ENCODE measurements at places on chromosomes 3 and 15.

DNA sequence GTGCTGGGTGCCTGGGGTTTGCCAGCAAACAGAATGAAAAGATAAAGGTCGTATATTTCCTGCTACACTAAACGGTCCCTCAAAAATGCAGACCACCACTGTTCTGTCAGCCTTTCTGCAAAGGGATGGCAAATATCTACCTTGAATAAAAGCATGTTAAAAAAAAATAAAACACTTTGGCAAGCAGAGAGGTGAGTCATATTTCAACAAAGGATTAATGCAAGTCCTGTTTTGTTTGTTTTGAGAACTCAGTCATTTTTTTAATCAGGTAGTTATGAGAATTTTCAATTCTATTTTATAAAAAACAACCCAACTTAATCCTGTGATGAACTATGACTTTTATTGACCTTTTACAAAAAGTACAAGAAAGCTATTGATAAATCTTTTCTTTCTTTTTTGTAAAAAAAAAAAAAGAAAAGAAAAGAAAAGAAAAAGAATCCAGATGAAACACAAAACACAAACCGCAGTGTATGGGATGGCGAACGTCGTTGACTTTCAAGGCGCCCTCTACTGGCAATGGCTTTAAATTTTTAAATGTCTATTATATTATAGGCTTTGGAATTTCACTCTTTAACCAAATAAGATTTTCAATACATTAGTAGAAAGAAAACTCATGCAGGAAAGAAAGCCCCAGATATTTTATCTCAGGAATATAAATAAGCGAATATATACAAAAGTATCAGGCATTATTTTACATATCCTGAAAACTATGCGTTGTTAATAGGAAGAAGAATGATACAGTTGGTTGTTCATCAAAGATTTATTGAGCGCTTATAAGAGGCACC lies 87.8 kb downstream of the NCEH1 start:
- DNase-seq, result peak; percentile 57

DNA sequence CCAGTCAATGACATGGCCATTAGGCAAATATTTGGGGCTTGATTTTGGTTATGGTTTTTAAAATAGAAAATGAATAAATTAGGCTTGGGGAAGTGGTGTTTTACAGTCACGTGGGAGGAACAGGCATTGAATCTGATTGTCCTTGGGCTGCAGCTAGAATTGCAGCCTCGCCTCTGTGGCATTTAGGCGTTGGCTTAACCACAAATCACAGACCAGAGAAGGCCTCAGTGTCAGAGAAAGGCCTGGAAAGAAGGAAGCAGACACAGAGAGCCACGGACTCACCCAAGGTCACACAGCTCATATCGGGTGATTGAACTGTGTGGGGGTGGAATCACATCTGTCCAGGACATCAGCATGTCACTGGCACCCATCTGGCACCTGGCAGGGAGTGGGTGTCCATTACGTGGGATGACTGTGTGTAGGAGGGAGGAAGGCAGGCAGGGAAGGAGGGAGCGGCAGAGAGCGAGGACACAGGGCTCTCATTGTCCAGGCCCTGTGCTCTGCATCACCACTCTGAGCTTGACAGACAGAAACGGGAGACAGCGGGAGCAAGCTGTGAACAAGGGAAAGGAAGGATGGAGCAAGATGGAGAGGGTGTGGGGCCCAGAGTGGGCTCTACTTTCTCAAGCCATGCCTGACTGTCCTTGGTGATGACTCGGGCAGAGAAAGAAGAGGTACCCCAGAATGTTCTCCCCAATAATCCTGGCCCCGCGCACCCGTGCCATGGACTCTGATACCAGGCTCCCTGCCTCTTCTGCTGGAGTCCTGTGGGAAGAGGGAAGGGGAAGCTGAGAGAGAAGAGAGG lies 186.4 kb downstream of the FAM43A start:
- DNase-seq, result no peak

- no peak for DNase-seq
These were observed 13.9 kb downstream of the COPG1 start for GRCh38 chr3:129263161-129263910.

- no peak for DNase-seq
These were observed 96.3 kb downstream of the STT3B start for GRCh38 chr3:31629054-31629453.

DNA sequence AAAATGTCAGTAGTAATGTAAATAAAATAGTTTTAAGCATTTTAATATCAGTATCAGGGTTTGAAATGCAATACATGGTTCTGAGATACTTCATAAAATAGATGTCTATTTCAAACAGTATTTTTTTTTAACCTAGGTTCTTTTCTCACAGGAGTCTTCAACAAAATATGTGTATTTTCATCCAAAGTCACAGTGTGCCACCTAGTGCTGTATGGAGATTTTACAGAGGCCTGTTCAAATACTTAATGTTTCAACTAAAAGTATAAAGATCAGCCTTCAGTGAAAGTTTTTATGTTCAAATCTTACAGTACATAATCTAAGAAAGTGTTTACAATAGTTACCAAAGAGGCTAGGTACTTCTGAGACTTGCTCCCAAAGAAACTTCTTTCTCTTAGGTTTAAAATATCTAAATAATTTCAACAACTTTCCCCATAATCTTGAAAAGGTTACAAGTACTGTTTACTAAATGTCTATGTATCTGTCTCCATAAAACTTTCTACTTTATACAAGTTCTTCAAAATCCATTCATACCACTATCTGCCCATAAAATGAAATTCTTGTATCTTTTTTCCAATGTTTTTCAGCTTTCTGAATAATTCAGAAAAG lies 38.3 kb downstream of the SCAPER start:
- peak; percentile 45 for DNase-seq

DNA sequence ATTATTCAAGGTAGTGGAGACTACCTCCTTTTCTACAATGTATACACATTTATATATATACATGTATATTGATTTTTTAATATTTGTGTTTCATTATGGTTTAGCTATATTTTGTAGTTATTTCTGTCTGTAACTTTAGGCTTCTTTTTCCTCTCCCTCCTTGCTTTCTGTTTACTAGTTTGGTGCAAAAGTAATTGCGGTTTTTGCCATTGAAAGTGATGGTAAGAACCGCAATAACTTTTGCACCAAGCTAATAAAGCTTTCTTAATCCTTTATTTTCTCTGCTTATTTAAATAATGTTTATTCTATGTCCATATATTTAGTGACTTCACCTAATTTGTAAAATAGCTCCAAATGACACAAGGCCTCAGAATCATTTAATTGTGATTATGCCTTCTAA lies 195.3 kb upstream of the PLSCR5 start:
- no peak for DNase-seq

- peak; percentile 63 for DNase-seq
These were observed 6.2 kb downstream of the GRK7 start for GRCh38 chr3:141769221-141769894.

DNA sequence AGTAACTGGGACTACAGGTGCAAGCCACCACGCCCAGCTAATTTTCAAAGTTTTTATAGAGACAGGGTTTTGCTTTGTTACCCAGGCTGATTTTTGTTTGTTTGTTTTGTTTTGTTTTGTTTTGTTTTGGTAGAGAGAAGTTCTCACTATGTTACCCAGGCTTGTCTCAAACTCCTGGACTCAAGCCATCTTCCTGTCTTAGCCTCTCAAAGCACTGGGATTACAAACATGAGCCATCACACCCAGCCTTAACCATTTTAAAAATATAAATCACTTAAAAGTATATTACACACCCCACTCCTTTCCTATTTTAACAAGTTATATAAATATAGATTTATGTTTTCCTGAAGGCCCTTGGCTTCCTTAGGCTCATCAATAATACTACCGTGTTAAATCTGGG lies 6.5 kb upstream of the DYNC1LI1 start:
- no peak for DNase-seq

GRCh38 chr15:45573961-45574629 lies 13.1 kb upstream of the BLOC1S6 start:
- DNase-seq, result no peak

GRCh38 chr3:186107215-186108105 lies 1.4 kb downstream of the ETV5 start:
- peak; percentile 62 for DNase-seq

DNA sequence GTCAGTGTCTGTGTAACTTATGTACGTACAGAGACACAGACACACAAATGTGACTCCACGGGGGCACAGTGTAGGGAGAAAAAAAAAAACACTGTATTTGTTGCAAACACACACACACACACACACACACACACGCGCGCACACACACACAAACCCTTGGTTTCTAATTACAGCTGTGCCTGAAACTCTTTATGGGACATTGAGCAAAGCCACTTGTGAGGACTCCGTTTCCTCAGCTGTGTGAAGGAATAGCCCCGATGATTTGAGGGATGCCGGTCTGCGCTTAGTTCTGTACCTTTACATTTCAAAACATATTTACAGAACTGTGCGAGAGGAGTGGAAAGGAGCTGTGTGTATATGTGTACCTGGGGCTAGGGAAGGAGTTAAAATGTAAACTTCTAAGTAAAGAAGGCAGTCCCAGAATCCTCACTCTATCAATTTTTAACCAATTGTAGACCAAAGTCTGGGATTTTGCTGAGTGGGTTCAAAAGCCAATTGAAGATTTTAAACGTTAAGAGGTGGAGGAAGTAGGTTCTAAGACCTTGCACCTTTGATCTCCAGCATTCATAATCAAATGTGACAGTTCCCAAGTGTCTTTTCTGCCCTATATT lies 5.3 kb upstream of the BCL6 start:
- DNase-seq, result no peak

DNA sequence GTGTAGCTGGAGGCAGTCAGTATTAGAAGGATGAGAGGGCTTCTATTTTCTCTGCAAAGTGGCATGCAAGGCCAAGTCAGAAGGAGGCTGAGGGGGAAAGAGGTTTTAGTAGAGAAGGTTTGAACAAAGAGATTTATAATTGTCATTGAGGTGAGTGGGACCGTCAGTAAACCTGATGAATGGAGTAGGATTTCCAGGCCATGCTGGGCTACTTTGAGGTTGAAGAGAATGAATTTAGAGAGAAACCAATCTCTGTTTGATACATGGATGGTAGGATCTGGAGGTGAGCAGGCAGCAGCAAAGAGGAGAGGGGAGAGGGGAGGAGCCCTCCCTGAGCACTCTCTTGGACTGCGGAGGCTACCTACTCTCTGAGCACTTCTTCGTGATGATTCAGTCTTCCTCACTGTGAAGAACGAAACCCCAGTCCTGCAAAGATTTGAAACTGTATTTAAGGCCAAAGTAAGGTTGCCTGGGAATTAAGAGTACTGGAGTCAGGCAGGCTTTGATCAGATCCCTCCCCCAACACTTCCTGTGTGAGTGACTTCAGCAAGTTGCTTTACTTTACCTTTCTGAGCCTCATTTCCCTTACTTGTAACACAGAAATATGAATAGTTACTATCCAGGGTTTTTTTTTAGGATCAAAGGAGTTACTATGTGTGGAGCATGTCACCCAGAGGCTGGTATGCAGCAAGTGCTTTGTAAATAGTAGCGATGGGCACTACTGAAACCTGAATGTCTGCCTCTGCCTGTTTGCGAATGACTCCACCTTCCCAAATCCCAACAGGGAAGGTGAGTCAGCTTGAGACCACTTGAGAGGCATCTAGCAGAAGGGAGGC lies 75.8 kb downstream of the RPL39L start:
- DNase-seq, result no peak

DNA sequence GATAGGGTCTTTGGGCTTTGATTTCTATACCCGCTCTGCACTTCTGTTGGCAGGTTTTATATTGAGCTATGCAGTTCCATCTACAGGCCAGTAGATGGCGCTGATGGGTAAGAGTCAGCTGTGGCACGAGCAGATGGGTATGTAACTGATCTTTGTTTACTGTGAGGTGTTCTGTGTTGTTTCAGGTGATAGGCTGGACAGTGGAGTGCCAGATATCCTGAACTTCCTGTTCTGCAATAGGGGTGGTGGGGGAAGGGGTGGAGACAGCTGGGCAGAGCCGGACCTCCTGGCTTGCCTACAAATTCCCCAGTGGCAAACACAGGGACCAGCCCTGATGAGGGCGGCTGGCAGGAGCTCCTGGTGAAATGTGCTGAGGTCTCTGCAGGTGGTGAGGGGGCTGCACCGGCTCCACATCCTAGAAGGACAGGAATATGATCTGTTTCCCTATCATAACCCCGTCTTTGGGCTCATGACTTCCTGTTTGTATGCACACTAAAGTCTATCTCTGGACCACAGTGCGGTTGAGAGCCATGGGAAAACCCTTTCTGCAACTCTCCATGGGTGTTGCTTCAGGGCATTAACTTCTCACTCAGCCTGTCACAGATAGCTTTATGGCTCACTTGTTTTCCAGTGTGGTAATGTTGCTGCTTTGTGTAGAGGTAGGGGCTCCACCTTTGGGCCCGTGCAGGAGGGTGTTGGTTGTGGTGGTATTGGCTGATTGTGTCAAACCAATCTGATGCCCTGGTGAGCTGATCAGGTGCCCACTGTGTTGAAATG lies 13.4 kb upstream of the FAM98B start:
- peak; percentile 59 for DNase-seq

- DNase-seq, result no peak
These were observed 89.9 kb upstream of the CHL1 start for GRCh38 chr3:106619-107018.

DNA sequence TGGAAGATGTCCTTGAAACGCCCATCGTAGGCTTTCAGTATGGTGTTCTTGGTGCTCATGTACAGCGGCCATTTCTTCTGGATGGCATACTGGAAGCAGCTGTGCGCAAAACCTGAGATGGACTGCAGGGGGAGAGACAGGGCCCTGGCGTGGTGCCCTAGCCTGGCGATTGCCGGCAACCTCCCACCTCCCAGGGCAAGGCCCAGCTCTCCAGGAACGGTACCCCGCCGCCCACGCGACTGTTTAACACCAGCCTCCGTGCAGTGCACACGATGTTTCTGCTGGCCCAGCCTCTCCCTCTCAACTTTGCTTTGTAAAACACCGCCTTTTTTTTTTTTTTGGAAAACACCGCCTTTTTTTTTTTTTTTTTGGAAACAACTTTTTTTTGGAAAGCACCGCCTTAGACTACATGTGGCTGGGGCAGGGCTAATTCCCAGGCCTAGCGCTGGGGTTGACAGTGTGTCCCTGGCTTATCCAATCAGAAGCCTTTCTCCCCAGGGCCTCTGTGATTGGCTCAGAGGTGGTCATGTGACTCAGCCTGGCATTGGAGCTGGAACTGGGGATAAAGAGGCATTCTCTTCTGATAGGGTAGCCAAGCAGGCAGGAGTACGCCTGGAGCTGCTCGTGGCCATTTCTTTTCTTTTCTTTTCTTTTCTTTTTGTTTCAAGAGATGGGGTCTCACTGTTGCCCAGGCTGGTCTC lies 14.7 kb downstream of the IDH2 start:
- peak; percentile 71 for DNase-seq

GRCh38 chr3:58560771-58561311 lies 16.4 kb downstream of the FAM107A start:
- peak; percentile 4 for DNase-seq

DNA sequence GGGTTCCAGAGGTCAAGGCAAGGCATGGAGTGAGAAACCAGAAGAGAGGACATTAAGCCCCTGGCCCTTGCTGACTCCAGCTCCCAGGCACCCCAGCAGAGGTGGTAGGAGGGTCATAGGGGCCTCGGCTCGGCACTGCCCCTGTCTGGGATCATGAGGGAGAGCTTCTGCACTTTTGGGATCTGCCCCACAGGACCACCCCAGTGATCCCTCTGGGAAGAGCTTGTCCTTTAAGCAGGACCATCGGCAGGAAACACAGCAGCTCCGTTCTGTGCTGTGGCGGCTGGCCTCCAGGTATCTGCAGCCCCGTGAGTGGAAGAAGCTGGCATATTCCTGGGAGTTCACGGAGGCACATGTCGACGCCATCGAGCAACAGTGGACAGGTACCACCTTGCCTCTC lies 35.5 kb downstream of the ANKDD1A start:
- DNase-seq, result no peak

- DNase-seq, result no peak
These were observed 457.2 kb downstream of the RAP2B start for GRCh38 chr3:153619268-153619667.

Measured in hematopoietic multipotent progenitor cell treated with erythropoietin and hydrocortisone succinate and interleukin-3 and kit ligand, for 8 days (in vitro differentiated cells).